GM19239 (cell line): ENCODE measurements at places on chromosomes 2 and 18.

DNA sequence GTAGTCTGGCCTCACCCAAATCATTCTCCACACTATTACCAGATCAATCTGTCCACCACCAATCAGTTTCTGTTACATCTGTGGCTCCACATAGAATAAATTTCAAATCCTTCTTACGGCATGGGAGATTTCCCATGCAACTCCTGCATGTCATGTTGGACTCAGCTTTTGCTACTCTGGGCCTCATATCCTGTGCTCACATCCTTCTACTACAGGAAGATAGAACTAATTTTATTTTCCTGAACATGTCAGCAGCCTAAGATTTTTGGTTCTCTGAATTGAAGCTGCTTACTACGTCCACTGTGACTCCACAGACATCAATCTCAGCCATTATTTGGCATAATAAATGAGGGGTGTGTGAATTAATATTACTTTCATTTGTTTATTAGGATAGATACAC lies 181.1 kb downstream of the CCDC85A start:
- DNase-seq: no peak

DNA sequence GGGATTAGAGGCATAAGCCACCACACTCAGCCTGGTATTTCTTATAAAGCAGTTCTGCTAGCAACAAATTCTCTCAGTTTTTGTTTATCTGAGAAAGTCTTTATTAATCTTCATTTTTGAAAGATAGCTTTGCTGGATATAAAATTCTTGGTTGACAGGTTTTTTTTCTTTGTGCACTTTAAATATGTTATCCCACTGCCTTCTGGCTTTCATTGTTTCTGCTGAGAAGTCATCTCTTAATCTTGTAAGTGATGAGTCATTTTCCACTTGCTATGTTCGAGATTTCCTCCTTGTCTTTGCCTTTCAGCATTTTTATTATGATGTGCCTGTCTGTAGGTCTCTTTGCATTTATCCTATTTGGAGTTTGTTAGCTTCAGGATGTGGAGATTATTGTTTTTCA lies 5.9 kb upstream of the ELAC1 start:
- no peak for DNase-seq

- DNase-seq: no peak
Measured at GRCh38 chr2:189631849-189632248, 29.4 kb upstream of the ASNSD1 start.

DNA sequence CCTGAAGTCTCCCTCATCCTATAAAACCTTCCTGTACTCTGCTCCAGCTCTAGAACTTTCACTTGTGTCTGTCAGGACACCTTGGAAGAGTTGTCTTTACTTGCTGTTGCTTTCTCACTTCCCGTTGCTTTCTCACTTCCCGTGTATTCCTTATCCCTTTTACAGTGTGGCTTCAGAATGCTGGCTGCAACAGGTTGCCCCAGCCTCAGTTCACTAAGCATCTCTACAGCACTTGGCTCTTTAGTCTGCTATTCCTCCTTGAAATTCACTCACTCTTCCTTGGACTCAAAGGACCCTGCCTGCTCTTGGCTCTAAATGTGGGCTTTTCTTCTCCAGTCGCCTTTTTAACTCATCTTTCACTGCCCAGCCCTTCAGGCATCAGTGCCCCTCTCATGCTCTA lies 162.5 kb upstream of the ALPP start:
- DNase-seq: no peak

- no peak for DNase-seq
Measured at GRCh38 chr2:176461809-176462670, 192.8 kb downstream of the MTX2 start.

DNA sequence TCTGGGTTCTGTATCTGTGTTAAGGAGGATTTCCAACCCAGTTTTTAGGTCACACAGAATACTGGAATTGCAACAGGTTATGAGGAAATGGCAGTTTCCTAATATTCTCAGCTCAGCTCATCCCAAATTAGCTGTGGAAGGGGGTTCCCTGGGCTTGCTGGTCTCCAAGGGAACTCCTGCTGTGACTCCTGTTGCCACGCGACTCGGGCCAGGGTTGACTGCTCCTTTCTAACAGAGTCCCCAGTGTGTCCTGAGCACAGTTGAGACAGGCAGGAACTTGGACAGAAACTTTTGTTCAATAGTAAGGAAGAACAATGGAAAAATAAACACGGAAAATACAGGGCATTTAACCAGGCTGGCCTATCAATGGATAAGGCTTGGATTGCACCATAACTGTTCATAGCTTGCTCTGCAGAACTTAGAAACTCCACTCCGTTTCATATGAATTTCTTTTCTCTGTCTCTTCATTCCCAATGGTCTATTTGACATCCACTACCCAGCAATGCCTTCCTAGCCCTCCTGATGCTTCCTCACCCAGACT lies 3.8 kb upstream of the ROCK2 start:
- DNase-seq: no peak

DNA sequence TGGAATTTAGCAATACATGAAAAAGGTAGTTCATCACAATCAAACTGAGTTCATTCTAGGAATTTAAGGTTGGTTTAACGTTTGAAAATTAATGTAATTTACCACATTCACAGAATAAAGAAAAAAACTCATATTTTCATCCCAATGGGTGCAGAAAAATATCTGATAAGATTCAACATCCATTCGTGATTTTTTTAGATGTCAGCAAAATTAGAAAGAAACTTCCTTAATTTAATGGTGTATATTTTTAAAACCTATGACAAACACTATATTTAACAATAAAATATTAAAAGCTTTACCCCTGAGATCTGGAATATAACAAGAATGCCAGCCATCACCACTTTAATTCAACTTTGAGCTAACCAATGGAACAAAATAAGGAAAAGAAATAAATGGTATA lies 208.7 kb upstream of the CHAC2 start:
- no peak for DNase-seq

- DNase-seq: no peak
Measured at GRCh38 chr2:230417436-230417835, 1.4 kb downstream of the SP100 start.

DNA sequence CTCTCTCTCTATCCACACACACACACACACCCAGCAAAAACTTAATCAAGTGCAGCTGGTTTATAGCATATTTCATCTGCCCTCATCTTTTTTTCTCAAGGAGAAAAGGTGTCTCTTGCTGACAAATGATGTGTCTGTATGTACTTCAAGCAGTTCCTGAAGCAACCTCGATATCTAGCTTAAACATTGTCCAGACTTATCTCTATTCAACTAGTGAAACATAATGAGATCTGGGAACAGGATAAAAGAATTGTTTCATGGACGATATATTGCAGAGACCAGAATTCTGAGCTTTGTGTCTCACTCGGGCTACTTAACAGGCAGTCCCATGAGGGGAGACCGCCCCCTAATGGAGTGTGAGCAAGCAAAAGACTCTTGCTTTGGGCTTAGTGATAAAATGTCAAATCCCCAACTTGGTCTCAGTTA lies 929.2 kb upstream of the SOX11 start:
- no peak for DNase-seq

GRCh38 chr2:27079233-27080139 lies 1.1 kb downstream of the EMILIN1 start:
- no peak for DNase-seq

GRCh38 chr18:23250893-23251656 lies 115.8 kb downstream of the CABLES1 start:
- no peak for DNase-seq

- no peak for DNase-seq
Measured at GRCh38 chr2:218438596-218438995, 19.7 kb downstream of the VIL1 start.

DNA sequence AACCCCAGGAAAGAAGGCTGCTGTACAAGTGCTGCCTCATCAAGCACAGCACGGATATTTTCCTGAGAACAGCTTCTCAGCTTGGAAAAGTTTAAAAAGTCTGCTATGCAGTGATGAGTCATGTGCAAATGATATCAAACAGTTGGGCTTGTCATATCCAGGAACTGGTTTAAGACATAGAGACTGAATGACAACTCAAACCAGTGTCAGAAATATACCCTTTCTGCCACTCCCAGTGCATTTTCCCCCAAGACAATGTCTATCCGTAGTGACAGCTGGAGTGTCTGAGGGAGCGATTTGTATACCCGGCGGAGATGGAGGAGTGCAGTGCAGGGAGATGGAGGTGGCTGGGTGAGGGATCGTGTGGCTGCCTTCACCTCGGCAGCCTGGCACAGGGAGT lies 28.2 kb downstream of the SOX11 start:
- no peak for DNase-seq

DNA sequence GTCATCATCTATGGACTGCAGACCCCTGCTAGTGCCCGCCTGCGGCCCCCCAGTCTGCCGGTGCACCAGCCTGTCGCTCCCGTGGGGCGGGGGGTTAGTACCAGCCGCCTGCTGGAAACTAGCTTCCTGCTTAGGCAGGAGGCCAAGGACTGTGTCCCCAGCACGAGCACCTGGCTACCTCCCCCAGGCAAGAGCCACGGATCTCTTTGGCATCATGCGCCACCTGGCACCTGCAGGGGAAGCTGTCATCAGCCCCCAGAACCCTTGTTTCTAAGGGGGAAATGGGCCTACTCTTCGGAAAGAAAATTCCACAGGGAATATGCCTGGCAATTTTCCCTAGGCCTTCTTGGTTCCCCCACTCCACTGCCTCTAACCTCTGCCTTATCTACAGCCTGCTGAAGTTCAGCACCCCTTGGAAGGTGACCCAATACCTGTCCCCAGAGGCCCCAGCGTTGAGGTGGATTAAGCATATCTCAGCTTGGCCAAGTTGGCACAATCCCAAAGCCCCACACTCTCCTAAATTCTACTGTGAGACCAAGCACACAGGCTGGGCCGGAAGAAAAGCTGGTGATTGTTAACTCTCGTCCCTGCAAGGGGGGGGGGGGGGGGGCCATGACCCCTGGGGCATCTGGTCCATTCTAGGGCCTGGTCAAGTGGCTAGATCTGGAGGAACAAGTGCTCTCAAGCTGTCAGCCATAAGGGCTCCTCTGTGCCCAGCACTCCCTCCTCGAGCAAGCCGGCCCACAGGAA lies 62.0 kb upstream of the POMC start:
- DNase-seq: no peak

DNA sequence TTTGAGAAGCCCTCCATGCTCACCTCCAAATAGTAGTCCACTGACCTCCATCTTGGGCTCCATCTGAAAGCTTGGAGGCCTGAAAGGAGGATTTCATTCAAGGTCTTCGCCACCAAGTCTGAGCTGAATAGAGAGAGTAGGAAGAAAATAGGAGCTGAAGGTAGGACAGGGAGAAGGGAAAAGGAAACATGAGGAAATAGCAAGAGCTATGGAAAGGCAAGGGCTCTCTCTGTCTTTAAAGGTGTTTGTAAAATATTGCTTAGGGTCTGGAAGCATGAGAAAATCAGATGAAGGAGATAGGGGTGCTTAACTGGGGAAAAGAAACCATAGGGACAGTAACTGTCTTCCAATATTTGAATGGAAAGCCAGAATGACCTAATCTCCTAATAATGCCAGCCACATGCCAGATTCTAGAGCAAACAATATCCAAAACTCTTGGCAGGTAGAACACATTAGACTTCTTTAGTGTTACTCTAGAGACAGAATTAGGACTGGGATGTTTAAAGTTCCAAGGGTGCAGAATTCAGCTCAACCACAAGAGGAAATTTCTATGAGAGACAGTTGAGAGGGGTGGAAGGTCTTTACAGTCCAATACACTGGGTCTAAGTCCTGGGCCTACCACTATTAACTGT lies 67.4 kb downstream of the NAB1 start:
- no peak for DNase-seq

GRCh38 chr18:10752382-10752781 lies 226.6 kb downstream of the NAPG start:
- no peak for DNase-seq

DNA sequence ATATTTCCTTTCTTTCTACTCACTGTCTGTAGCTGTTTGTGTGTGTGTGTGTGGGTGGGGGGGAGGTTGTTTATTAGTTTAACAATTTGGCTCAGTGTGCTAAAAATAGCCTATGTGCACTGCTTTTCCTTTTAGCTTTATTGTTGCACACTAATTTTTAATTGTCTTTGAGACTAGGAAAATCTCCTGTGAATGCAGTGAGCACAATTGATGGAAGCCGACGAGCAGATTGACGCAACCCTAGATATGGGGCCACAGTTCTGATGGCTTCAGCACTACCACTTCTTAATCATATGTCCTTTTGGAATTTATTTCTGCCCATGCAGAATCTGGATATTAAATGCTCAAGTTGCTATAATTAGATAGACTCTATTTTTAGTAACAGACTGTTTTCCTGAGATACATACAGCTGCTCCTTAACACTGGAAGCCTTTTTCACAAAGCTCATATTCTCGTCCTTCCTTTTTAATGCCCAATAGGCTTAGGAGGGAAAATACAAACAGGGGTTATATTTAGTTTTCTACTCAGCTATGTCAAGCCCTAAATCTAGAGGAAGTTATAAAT lies 109.1 kb downstream of the IRS1 start:
- DNase-seq: no peak

DNA sequence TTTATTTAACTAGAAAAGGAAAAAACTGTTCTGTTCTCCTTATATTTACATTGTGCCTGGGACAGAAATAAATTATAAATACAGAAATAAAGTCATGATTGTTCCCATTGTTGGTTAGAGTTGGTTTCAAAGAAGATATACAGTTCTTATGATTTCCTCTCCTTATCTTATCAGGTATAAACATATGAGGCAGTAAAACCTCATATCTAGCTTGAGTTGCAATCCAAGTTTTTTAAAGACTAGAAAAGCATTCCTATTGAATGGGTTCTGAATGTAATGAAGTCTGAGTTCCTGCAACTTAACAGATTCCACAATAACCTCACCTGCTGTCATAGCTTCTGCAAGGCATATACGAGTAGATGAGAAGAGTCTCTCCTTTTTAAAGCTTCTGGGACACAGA lies 114.7 kb upstream of the CAVIN2 start:
- DNase-seq: no peak
